Kidney capillary endothelial cell (primary cell): ENCODE measurements at places on chromosomes 4 and X.

DNA sequence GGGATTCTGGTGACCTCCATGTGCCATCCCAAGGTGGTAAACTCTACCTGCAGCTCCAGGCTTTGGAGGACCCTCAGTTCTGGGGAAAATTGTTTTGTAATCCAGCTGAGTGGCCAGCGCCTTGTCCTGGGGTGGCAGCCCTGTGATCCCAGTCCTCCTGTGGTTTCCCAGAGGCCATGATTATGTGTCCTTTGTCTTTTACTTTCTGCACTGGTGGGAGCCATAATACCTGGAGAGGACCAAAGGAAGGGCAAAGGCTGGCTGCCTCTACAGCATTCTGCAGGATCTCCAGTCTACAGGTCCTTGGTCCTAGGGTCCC is 64.0 kb downstream of the NBDY start:
- DNase-seq = no peak

DNA sequence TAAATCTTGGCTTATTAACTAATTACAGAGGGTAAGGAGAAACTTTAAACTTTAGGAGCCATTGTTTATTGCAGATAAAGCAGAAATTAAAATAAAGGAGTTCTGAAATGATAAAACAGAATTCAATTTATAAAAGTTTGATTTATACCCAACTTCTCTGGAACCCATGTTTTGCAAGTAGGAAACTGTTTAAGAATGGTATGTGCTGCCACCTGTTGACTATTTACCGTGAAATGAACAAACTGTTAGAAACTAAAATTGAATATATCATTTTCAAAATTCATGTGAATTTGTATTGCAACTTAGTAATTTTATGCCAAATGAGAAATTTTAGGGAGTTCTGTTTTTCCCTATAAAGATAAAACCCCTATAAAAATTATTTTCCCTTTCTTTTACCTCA is 11.0 kb upstream of the TBC1D8B start:
- no peak for DNase-seq

DNA sequence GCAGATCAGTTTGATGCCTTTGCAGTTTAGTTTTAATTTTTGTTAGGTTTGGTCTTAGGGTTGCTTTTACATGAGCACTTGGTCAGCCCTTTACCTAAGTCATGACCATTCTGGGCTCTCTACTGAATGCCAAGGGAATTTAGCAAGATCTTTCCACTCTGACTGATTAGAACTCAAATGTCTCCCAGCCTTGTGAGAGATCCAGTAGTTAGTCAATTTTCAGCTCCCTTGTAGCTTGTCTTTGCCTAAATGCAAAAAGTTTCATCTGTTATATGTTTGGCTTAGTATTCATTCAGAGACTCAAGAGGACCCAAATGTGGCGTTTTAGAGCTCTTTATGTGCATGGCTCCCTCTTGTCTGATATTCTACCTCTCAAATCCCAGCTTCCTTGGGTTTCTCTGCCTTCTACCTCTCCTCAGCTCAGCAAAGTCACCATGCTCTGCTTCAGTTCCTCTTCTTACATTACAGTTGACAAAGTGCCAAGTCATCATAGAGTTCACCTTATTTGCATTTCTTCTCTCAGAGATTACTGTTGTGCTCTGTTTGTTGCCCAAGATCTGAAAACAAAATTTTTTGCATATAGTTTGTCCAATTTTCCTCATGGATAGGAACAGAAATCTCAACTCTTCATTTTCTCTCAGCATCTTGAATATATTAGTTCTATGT is 17.5 kb upstream of the JAKMIP1 start:
- no peak for DNase-seq

GRCh38 chr4:25700661-25701060 is 45.0 kb downstream of the SLC34A2 start:
- no peak for DNase-seq

DNA sequence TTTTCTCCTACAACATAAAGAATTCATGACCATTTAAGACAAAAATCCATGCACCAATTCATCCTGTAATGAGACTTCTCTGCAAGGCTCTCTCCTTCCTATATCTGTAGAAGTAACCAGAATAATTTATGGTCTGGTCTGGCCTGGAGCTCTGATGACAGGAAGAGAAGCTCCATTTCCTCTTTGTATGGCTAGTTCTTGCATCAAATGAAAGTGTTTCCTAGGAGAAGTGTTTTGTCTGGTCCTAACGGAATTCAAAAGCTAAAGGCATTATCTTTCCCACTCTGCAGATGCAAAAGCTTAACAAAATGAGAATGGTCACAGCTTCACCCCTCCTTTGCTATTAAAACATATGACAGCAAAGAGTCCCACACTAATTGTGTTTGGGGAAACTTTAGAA is 55.1 kb downstream of the SPATA18 start:
- no peak for DNase-seq

- DNase-seq = no peak
These were observed 4.5 kb upstream of the C1QTNF7 start for GRCh38 chr4:15423285-15423711.

DNA sequence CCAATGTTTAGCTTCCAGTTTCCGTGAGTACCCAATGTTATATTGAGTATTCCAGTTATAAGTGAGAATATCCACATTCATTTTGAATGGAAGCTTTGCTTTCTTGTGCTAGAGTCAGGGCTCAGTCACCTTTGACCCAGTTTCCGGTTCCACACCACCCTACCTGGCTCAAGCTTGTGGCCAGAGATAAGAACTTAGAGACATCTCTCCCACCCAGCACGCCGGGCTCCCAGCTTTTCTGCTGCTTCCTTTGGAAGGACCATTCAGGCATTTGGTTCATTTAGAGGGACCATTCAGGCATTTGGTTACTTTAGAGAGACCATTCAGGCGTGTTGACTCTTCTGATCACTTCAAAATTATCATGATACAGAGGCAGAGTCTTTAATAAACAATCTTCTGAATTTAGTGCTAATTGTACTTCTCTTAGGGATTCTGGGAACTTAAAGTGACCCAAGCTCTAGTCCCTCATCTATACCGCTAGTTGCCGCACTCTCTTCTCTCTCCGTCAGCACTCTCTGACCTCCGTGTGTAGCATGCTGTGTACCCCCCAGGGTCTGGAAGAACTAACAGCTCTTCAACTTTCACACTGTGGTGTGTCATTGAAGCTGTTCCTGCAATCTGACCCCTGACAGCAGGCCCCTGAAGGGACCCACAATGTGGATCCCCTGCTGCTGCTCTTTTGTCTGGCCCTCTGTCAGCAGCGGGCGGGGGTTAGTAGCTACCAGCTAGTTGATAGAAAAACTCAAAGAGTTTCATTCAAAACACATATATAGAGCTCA is 943.1 kb downstream of the ARAP2 start:
- DNase-seq = no peak

- DNase-seq = peak; percentile 98
These were observed 11.1 kb downstream of the GASK1B start for GRCh38 chr4:158161551-158162354.

DNA sequence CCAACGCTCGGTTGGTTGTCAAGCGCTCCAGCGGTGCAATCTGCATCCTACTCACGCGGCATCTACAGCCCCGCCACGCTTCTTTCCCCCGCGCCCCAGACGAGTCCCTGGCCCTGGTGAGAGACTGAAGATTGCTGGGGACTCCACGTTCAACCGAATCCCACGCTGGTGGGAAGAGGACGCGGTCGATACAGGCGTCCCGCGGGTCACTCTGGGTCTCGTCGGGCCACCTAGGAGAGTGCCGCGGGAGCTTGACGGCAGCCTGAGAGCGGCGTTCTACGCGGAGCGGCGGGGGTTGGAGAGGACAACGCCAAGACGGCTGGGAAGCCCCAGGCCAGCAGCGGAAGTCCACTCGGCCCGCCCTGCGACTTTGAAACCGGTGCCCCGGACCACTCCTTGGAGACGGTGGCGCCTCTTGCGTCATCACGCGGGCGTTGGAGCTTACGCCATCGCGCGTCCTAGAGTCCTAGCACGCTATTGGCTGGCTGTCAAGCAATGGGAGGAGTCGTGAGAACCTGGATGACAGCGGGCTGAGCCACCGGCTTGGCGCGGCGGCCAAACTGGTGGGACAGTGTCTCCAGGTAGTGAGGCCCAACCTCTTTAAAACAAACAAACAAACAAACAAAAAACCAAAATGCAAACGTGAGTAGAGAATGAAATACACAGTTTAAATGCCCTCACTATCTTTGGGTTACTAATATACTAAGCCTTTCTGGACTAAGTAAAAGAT is at the start of gene SCLT1:
SCLT1 (minus strand) TSS at position 349 of the 730 bp plus-strand sequence. CDS start 436 bp downstream, outside the sequence.
- peak; percentile 96 for DNase-seq

DNA sequence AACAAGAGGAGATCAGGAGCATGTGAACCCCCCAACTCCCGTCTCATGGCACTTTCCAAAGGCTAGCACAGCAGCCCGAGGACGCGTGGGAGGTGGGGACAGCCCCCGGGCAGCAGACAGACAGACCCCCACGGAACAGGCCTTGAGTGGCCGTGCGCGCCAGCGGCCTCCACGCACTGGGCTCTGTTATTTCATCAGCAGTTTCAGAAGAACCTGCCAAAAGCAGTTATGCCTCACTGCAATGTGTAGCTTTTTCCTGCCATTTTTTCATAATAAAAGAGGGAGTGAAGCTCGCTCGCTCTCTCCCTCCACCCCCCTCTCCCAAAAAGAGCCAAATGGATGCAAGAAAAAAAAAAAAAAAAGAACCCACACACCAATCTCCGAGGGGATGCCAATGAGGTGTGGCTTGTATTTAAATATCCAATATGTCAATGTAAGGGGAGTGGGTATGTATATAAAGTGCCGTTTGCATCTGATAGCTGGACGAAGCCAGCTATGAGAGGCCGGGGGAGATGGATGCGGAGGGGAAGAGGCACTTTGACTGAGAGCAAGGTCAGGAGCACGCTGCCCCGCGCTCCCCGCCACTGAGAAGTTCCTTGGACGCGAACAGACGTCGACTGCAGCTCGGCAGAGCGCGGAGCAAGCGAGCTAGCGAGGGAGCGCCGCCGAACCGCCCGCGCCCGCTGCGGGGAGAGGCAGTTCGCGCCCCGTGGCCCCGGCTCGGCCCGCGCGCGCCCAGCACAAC is at the start of gene FGF16:
FGF16 (plus strand) TSS at position 482 of the 745 bp plus-strand sequence. CDS start 286 bp downstream, outside the sequence.
- no peak for DNase-seq

GRCh38 chr4:22730021-22730420 is 37.3 kb downstream of the GBA3 start:
- DNase-seq = no peak

GRCh38 chr4:76430519-76431388 is 4.3 kb upstream of the SHROOM3 start:
- peak; percentile 57 for DNase-seq

- DNase-seq = no peak
These were observed 632.2 kb downstream of the SPOCK3 start for GRCh38 chr4:166602068-166602467.
